Stimulated activated CD8-positive, alpha-beta memory T cell treated with anti-CD3 and anti-CD28 coated beads, Interleukin-15, amount 100 ng/mL, for 48 hours (primary cell): ENCODE measurements at places on chromosomes 7 and 10.

DNA sequence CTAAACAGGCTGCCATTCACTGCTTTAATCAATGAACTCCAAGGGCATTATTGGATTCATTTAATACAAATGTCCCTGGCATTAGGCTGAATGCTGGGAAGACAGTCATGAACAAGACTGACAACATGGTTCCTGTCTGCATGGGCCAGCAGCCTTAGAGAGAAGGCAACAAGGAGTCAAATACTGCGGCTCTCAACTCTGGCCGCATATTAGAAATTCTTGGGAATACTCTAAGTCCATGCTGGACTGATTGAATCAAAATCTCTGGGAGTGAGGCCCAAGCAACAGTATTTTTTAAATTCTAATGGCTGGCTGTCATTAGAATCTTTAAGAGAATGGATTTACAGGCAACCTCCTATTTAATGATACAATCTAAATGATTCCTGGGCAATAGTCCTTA is 34.1 kb downstream of the FGFBP3 start:
- no peak for DNase-seq

GRCh38 chr10:12481924-12482323 is 132.6 kb downstream of the CAMK1D start:
- no peak for DNase-seq

GRCh38 chr7:40506158-40506557 is 371.4 kb downstream of the SUGCT start:
- no peak for DNase-seq

GRCh38 chr7:100476101-100476780 is 2.8 kb downstream of the TSC22D4 start:
- DNase-seq = no peak

DNA sequence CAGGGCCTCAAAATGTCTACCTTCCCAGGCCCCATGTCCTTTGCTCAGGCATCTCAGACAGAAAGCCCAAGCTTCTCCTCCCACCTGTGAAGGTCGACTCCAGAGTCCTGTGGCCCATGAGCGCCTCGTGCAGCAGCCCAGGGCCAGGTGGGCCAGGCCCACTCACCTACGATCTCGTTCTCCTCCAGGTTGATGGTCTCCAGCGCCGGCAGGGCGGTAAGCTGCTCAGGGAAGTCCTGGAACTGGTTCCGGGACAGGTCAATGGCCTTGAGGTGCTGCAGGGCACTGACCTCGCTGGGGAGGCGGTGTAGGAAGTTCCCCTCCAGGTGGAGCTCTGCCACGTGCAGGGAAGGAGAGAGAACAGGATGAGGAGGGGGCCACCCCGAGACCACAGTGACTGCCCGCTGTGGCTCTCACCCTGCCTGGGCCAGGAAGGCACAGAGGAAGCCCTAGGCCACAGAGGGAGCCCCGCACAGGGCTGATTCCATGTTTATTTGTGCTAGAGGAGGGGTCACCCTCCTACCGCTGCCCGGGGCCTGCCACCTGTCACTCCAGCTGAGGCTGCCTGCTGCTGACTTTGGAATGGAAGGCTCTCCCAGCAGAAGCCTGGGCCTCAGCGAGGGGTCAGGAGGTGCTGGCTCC is 40.0 kb upstream of the NPFFR1 start:
- no peak for DNase-seq

- DNase-seq = no peak
Measured at GRCh38 chr10:97361537-97361901, 27.0 kb upstream of the FRAT2 start.

DNA sequence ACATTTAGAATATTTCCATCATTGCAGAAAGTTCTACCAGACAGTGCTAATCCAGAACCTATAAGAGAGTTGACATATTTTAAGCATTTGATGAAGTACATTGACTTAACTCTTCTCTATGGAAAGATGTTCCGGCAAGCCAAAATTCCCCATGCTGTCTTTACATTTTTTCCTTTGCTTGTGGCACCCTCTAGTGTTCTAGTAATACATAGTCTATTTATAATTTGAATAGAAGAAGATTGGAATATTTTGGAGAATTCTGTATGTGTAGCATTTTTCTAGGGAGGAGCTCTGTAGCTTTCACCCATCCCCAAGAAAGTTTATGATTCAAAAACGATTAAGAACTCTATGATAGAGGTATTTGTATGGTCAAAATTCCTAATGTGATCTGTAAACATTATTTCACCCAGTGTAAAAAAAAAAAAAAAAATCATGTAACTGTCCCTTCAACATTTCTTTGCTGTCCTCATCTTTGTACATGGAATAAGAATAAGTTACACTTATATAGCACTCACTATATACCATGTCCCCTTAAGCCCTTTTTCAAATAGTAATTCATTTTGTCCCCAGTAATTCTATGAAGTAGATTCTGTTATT is 33.2 kb downstream of the NRF1 start:
- no peak for DNase-seq

DNA sequence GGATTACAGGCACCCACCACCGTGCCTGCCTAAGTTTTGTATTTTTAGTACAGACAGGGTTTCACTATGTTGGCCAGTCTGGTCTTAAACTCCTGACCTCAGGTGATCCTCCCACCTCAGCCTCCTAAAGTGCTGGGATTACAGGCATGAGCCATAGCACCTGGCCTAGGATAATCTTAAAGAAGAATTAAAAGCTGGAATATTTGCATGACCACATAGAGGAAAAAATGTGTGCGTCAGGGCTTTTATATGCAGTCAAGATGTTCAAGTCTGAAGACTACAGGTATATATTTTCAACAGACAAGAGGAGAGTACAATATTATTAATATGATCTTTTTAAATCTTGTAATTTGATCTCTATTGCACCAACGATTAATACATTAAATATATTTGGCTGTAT is 39.5 kb downstream of the GNG11 start:
- DNase-seq = no peak

- DNase-seq = no peak
Measured at GRCh38 chr7:70005480-70005879, 407.2 kb downstream of the AUTS2 start.

GRCh38 chr10:14022052-14022451 is 308.7 kb downstream of the FRMD4A start:
- no peak for DNase-seq

GRCh38 chr10:51010977-51011376 is 63.3 kb upstream of the PRKG1 start:
- no peak for DNase-seq

GRCh38 chr7:111168182-111168581 is 77.3 kb downstream of the LRRN3 start:
- no peak for DNase-seq

DNA sequence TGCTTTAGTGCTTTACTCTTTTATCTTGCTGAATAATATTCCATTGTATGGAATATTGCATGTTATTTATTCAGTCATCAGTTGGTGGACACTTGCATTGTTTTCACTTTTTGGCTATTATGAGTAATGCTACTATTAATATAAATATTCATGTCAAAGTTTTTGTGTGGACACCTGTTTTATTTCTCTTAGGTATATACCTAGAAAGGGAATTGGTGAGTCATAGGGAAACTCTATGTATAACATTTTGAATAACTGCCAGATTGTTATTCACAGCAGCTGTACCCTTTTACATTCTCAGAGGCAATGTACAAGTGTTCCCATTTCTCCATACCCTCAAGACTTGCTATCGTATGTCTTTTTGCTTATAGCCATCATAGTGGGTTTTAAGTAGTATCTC is 268.7 kb downstream of the SEMA3A start:
- no peak for DNase-seq

DNA sequence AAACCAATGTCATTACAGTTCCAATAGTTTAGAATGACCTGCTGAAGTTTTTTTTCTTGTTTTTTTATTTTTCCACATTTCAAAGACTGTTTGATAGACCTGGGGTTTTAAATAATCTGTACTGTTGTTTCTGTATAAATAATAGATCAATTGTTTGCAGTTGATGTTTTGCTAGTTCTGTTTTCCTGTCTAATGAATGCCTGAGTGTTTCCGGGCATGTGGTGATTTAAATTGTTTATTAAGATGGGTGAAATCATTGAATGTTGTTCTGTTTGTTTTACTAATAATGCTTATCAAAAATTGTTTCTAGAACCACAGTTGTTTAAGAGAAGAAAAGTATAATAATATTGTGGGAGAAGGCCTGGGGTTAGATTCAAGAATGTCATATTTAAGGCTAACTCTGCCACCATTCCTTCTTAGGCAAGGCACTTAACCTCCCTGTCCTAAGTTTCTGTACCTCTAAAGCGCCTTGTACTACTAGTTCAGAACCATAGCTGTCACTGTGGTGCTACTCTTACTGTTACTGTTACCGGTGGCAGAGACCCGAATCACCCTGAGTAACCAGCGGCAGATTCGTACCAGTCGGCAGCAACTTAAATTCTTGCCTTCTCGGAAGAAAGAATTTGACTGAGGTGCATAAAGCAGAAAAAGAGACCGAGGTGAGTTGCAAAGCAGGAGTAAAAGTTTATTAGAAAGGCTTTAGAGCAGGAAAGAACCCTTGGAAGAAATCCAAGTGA is 1014.1 kb downstream of the REEP3 start:
- DNase-seq = no peak

- DNase-seq = no peak
Measured at GRCh38 chr10:89771684-89772083, 70.3 kb downstream of the KIF20B start.

DNA sequence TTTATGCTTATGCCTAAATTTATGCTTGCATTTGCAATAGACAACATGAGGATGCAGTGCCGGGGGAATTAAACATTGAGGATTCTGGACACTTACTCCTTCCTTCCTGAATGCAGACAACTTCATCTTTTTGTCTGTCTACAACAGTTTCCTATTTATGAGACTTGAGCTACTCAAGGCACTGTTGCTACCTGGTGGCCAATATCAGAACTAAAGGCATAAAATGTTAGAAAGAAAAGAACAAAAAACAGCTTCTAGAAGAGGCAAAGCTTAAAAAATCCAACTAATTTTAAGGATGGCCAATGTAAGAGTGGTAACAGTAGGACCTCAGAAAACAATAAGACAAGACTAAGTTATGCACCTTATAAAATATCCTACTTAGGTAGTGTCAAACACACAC is 144.5 kb upstream of the PTN start:
- no peak for DNase-seq

GRCh38 chr10:21217748-21218367 is 307.6 kb downstream of the SKIDA1 start:
- DNase-seq = no peak

DNA sequence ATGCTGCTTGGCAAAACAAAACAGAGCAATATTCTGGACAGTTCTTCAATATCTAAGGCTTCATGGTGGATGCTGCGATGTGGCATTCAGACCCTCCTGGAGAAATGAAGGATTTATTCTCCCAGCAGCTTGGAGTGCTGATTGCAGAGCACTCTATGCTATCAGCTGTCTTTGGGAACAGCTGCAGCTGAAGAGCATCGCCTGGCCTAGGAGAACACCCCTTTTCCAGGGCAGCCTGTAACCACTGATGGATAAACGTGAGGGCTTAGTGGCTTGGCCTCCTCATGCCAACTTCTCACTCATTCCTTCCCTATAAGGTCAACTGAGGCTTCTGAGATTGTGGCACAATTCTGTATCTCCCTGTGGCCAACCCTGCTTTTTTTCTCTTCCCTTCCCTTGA is 638.1 kb upstream of the CNTNAP2 start:
- no peak for DNase-seq

DNA sequence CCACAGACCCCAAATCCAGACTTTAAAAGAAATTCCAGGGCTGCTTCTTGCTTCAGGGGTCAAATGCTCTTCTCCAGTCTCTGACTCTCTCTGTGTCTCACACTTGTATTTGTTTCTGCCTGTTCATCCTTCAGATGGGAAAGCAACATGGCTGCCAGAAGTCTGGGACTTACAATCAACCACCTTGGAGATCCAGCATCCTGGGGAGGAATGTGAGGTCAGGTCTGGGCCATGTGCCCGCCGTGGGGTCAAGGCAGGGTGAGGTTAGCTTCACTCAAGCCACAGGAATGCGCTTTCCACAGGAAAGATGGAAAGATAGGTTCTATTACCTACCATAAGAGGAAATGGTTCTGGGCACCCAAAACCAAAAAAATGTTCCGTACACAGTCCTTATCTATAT is 34.3 kb upstream of the NPVF start:
- no peak for DNase-seq

DNA sequence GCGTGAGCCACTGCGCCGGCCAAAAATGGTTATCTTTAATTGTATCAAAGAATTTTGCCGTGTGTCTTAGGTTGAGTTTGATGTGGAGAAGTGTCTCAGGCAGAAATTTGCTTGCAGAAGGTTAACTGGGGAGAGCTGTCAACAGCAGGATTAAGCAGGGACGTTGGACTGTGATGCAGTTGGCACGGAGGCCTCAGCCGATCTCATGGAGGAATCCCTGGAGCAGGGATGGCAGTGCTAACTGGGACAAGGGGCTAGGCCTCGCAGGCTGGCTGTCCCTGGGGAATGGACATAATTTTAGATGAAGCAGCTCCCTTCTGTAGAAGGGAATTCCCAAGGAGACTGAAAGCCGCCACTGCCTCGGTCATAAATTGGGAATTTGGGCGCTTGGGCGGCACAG is 12.3 kb upstream of the KIF5B start:
- no peak for DNase-seq

- DNase-seq = no peak
Measured at GRCh38 chr10:21728618-21729017, 194.6 kb downstream of the MLLT10 start.

DNA sequence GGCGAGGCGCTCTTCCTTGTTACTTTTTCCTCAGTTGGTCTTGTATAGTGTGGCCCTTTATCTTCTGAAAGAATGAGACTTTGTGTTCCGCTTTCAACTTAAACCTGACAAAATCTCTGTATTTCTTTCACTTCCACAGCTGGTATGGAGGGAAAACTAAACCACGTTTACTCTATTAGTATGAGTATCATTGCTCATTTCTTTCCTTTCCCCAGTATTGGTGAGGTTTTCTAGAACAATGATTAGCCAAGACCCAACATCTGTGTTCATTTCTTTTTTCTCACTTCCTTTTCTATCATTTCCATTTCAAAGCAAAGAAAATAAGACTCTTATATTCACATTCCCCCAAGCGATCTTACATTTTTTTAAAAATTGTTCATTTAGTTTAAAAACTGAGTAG is 165.3 kb downstream of the PAXIP1 start:
- DNase-seq = no peak

DNA sequence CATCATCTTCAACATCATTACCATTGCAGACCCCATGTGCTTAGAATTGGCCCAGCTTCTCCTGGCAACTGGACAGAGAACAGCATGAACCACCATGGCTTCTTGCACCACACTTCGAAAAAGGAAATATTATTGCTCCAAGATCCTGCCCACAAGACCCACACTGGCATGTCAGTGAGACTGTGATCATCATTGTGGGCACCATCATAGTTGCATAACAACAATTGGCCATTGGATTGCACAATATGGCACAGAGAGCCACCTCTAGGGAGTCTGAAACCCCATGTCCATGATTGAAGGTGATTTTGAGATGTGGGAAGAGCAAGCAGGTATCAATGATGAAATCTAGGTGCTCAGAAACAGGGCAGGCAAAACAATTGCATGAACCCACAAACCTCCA is 918.9 kb downstream of the GRID1 start:
- DNase-seq = no peak
